Breast epithelium (tissue), 4 donors: ENCODE measurements at places on chromosomes 16 and 17. TPM values are rescaled to one million over a fixed set of nuclear protein-coding genes. Genes with fewer than 3 reads are reported as not detected.

Gene SOST
- total RNA-seq: not detected

DNA sequence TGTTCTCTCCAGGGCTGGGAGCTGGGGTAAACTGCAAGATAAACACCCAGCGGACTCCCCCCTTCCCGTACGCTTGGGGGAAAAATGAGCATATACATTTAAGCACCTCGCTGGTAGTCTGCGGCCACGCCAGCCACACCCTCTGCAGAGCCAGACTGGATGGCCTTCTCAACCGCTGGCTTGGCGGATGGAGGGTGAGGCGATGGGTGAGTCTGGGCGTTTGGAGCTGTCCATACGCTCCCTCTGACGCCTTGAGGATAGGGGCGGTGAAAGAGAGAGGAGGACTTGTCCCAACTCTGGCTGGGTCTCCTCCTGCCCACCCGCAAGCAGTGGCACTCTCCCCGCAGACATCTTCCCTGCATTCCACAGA lies 1.0 kb downstream of the ITGA3 start:
- H3K4me3 ChIP-seq: peak overlapping the region; percentile 59
- H3K27ac ChIP-seq: peak overlapping the region; percentile 96
- H3K4me1 ChIP-seq: peaks cover 22% of the 10 kb centered on the region

GRCh38 chr17:37752482-37752881 lies 7.6 kb upstream of the HNF1B start:
- H3K36me3 ChIP-seq: no peaks in the 10 kb centered on the region
- peaks cover 12% of the 10 kb centered on the region for H3K27me3 ChIP-seq
- no peaks in the 10 kb centered on the region for H3K4me1 ChIP-seq
- no peak overlapping the region for H3K4me3 ChIP-seq
- no peak for DNase-seq
- no peak overlapping the region for H3K27ac ChIP-seq

GRCh38 chr16:12152740-12153139 lies 176.2 kb downstream of the SNX29 start:
- no peaks in the 10 kb centered on the region for H3K4me1 ChIP-seq
- H3K36me3 ChIP-seq: no peaks in the 10 kb centered on the region
- H3K27me3 ChIP-seq: no peaks in the 10 kb centered on the region
- H3K27ac ChIP-seq: no peak overlapping the region

GRCh38 chr17:41073676-41074075 lies 8.0 kb upstream of the KRTAP2-4 start:
- H3K4me3 ChIP-seq: no peak overlapping the region
- no peaks in the 10 kb centered on the region for H3K4me1 ChIP-seq
- no peak for DNase-seq
- H3K36me3 ChIP-seq: no peaks in the 10 kb centered on the region
- no peak overlapping the region for H3K27ac ChIP-seq

DNA sequence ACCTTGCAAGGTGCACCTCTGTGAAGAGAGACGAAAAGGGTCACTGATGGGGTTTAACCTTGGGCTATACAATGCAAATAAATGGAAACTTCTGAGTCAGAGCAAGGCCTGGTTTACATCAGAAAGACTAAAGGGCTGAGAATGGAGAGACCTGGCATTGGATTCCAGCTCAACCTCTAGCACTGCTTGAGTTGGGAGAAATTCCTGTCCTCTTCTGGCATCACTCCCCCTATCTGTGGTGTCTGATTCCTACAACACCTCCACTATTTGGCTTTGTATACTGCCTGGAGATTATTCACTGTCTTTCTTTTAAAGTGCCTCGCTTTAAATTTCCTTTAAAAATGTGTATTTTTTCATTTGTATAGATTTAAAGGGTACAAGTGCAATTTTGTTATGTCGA lies 68.8 kb downstream of the GPR139 start:
- H3K4me3 ChIP-seq: no peak overlapping the region
- H3K4me1 ChIP-seq: no peaks in the 10 kb centered on the region
- H3K27me3 ChIP-seq: no peaks in the 10 kb centered on the region
- no peaks in the 10 kb centered on the region for H3K36me3 ChIP-seq
- no peak for DNase-seq

Gene YBX2
- total RNA-seq: 3.0 TPM

Gene TMIGD1
- total RNA-seq: 1.6 TPM

- no peaks in the 10 kb centered on the region for H3K27me3 ChIP-seq
- no peaks in the 10 kb centered on the region for H3K36me3 ChIP-seq
- no peaks in the 10 kb centered on the region for H3K4me1 ChIP-seq
- DNase-seq: no peak
- H3K27ac ChIP-seq: no peak overlapping the region
These were observed 363.4 kb downstream of the CDH13 start for GRCh38 chr16:82990155-82990554.

Gene TLCD3B
- not detected for total RNA-seq

DNA sequence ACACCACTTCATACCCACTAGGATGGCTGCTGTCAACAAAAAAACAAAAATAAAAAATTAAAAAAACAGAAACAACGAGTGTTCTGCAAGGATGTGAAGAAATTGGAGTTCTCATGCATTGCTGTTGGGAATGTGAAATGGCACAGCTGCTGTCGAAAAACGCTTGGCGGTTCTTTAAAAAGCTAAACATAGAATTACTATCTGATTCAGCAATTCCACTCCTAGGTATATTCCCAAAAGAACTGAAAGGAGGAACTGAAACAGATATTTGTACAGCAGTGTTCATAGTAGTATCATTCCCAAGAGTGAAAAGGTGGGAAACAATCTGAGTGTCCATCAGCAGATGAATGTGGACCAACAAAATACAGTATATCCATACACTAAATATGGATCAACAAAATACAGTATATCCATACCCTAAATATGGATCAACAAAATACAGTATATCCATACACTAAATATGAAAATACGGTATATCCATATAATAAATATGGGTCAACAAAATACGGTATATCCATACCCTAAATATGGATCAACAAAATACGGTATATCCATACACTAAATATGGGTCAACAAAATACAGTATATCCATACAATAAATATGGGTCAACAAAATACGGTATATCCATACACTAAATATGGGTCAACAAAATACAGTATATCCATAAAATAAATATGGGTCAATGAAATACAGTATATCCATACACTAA lies 8.7 kb downstream of the METTL16 start:
- H3K4me1 ChIP-seq: no peaks in the 10 kb centered on the region
- H3K27me3 ChIP-seq: no peaks in the 10 kb centered on the region
- no peak overlapping the region for H3K27ac ChIP-seq
- no peak overlapping the region for H3K4me3 ChIP-seq

- H3K4me1 ChIP-seq: no peaks in the 10 kb centered on the region
- H3K36me3 ChIP-seq: no peaks in the 10 kb centered on the region
These were observed 32.8 kb downstream of the IRF8 start for GRCh38 chr16:85931596-85932402.

GRCh38 chr17:65163990-65164495 lies 26.9 kb downstream of the RGS9 start:
- no peak overlapping the region for H3K4me3 ChIP-seq
- H3K4me1 ChIP-seq: no peaks in the 10 kb centered on the region
- no peaks in the 10 kb centered on the region for H3K36me3 ChIP-seq
- DNase-seq: no peak
- H3K27ac ChIP-seq: no peak overlapping the region

Gene EXOC3L1
- 1.1 TPM for total RNA-seq

DNA sequence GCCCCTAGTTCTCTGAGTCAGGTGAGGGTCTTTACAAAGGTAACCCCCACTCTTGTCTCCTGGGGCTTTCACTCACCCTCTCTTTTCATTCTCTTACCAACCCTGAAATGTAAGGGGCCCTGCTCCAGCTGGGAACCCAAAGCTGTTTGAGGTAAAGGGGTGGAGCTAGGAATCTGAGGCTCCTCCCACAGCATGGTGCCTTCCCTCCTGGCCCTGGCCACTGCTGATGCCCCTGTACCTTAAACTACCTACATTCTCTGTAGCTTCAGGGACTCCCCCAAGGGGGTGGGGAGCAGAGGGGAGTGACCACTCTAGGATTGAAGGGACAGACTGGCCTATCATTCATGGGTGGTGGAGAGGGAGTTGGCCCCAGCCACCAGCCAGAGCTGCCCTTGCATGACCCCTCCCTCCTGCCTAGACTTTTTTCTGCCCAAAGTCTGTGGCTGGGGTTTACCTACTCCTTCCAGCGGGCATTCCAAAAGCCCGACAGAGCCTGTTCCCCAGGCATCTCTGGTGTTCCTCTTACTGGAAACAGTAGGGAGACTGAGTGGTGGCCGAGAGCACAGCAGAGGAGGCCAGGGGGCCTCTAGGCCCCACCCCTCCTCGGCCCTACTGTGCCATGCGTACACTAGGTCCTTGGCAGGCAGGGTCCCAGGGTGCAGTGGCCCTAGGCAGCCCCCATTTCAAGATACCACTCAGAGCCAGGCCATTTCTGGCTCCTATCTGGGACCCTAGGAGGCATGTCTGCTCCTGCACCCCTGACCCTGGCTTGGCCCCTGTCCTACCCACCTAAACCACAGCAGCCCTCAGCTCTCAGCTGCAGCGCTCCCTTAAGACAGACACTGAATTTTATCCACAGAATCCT lies 9.5 kb downstream of the DOK4 start:
- no peaks in the 10 kb centered on the region for H3K36me3 ChIP-seq
- DNase-seq: peak; percentile 31
- H3K27ac ChIP-seq: peak overlapping the region; percentile 52
- no peaks in the 10 kb centered on the region for H3K27me3 ChIP-seq

DNA sequence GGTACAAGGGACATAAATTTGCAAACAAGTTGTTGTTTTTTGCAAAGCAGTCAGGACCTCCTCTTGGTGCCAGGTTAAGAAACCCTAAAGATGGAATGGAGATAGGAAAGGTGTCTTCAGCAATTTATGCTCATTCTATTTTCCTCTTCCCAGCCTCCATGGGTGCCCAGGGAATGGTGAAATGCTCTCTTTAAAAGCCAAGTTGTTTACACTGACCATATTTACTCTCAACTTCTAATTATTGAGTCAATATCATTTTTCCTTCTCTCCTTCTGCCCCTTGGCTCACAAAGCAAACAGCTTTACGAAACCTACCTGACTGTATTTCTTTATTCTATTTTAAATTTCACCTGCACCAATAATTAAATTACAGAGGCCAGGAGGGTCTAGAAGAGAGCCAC lies 138.5 kb upstream of the IRX3 start:
- H3K4me3 ChIP-seq: no peak overlapping the region
- no peaks in the 10 kb centered on the region for H3K27me3 ChIP-seq
- no peak overlapping the region for H3K27ac ChIP-seq
- H3K4me1 ChIP-seq: no peaks in the 10 kb centered on the region

GRCh38 chr17:45345246-45345553 lies 28.4 kb upstream of the MAP3K14 start:
- H3K27me3 ChIP-seq: no peaks in the 10 kb centered on the region
- H3K27ac ChIP-seq: peak overlapping the region; percentile 40
- no peak for DNase-seq
- H3K4me3 ChIP-seq: no peak overlapping the region
- no peaks in the 10 kb centered on the region for H3K4me1 ChIP-seq
- no peaks in the 10 kb centered on the region for H3K36me3 ChIP-seq

DNA sequence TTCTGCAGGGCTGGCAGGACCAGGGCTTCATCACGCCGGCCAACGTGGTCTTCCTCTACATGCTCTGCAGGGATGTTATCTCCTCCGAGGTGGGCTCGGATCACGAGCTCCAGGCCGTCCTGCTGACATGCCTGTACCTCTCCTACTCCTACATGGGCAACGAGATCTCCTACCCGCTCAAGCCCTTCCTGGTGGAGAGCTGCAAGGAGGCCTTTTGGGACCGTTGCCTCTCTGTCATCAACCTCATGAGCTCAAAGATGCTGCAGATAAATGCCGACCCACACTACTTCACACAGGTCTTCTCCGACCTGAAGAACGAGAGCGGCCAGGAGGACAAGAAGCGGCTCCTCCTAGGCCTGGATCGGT lies 1.4 kb downstream of the CDK5R1 start:
- no peak overlapping the region for H3K27ac ChIP-seq
- DNase-seq: no peak

GRCh38 chr16:9527976-9528375 lies 436.5 kb downstream of the HAPSTR1 start:
- no peak overlapping the region for H3K4me3 ChIP-seq
- no peaks in the 10 kb centered on the region for H3K36me3 ChIP-seq
- DNase-seq: no peak
- H3K27me3 ChIP-seq: peaks cover 3% of the 10 kb centered on the region
